ENCODE measurements at places on chromosomes 1 and 21.

DNA sequence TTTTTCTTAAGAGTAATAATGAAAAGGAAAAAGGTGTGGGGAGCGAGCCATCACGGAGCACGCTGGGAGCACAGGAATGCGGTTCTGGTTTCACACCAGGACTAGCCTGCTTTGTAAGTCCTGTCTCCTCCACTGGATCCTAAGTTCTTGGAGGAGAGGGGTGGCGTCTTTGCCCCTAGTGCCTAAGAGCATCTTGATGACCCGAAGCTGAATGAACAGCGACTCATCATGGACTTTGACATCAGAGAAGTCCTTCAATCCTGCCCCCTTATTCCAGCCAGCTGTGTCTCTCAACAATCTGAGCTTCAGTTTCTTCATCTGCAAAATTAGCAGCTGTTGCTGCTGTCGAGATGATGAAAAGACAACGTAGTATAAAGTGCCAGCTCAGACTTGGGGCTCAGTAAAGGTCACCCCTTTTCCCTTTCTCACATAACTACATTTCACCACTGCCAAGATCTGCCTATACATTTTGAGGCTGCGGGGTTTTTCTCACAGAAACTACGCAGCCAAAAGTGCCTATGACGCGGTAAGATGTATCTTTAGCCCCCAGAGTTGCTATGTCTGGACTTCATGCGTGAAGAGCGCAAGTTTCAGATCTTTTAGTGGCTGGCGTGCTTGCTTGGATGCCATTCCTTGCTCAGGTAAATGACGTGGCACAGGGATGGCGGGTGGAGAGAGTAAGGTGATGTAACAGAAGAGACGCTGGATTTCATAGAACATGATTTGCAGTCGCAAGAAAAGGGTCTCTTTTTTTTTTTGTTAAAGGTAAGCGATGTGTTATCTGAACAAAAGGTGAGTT lies 4.9 kb upstream of the PRDM2 start:
- DNase-seq, result no peak

DNA sequence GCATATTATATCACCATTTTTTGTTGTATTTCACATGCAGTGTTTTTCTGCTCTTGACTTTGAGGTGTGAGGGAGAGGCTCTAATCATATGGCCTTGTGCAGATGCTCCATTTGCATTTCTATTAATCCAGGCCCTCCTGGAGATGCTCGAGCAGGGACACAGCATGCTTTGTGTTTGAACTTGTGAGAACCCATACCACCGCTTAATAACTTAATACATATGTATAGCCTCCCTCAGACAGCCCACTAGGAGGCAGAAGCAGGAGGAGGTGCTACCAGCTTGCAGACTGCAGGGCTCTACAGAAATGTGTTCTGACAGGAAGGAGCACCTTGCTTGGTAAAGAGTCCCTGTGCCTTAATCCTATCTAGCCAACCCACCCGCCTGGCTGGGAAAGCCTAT lies 155.2 kb downstream of the BARHL2 start:
- no peak for DNase-seq

DNA sequence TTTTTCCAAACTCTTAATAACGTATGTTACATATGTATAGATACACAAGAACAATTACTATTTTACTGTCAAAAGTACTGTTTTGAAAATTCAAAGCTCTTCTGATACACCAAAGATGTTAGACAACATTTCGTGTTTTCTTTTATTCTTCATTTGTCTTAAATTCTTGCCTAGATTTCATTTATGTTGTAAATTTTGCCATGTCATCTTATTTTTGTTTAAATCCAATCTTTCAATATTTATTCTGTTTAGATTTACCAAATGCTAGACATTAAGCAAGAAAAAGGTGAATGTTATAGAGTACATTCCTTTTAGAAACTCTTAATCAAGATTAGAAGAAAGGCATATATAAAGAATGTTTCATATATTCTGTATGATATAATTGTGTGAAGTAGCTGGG lies 876.9 kb downstream of the KCNT2 start:
- DNase-seq, result no peak

DNA sequence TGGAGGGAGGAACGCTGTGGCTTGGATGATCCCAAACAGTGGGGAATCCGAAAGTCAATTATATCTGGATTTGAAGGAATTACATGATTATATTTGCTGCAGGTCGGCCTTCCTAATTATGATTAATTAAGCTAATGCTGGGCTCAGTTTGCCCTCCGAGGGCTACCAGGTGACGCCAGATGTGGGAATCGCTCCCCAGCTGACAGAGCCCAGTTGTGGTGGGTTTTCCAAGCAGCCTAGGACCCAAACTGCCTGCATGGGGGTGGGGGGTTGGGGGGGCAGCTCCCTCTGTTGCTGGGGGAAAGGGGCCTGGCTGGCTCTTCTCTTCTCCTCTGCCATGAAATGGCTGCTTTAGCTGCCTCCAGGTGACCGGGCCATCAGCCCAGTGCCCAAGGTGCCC lies 147.6 kb upstream of the C1orf174 start:
- no peak for DNase-seq

- peak; percentile 69 for DNase-seq
Measured at GRCh38 chr1:24558902-24559791, 3.3 kb downstream of the NCMAP start.

DNA sequence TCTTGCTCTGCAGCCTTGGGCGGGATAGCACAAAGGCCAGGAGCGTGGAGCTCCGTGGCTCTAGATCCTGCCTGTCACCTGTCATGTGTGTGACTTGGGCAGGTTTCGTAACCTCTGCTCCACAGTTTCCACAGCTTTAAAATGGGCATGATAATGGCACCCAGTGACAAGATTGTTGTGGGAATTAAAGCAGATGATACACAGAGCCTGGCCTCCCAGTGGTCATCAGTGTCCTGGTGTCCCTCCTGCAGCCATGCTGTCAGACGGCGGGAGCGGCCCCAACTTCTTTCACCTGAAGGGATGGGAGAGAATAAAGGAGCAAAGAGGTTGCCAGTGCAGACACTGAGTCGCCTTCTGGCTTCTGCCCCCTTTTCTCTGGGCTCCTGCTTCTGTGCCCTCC lies 61.5 kb downstream of the SLC37A1 start:
- no peak for DNase-seq

DNA sequence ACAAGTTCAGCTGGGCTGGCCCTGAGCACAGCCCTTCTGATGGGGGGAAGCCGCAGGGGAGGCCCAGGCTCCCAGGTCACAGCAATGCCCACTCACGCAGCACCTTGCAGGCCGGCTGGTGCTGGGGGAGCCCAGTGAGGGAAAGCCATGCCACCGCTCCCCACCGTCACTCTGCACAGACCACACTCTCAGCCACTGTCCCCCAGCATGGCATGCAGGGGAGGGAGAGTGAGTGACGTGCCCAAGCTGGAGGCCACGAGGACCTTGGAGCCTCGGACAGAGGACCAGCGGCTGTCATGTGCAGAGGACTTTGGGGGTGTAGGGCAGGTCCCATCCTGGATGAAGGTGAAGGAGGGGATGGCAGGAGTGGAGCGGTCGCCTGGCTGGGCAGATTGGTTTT lies 25.1 kb downstream of the SLC45A1 start:
- no peak for DNase-seq

DNA sequence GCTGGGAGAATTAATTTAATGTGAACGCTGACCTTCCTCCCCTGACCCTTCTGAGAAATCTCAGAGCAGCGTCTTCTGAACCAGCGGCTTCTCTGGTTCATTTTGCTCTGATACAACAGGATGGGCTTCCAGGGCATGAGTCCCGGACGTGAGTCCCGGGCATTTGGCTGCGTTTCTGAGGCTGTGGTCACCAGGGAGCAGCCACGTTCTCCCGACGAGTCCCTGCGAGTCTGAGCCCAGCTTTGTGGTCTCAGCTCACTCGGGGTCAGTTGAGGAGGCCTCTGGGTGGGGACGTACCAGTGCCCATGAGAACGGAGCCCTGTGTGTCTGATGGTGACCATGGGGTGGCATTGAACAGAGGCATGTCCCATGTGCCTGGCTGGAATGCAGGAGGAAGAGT lies 17.7 kb upstream of the OBSCN start:
- DNase-seq, result no peak

DNA sequence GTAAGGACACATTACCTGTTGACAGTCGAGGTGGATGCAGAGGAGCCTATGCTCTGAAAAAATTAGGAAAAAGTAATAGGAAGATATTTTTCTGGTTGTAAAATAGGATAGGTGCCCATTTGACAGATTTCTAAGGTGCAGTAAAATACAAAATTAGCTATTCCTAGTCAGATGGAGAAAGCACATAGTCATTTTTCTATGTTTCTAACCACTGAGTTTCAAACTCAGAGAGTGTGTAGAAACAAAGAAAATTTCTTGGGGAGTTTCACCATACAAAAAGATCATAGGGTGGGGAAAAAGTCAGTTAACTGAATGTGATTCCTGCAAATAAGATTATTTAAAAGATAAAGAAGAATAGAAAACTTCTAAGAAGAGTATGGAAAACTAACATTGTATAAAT lies 666.9 kb downstream of the KCNT2 start:
- no peak for DNase-seq

GRCh38 chr1:100736324-100736723 lies 16.8 kb downstream of the VCAM1 start:
- no peak for DNase-seq

DNA sequence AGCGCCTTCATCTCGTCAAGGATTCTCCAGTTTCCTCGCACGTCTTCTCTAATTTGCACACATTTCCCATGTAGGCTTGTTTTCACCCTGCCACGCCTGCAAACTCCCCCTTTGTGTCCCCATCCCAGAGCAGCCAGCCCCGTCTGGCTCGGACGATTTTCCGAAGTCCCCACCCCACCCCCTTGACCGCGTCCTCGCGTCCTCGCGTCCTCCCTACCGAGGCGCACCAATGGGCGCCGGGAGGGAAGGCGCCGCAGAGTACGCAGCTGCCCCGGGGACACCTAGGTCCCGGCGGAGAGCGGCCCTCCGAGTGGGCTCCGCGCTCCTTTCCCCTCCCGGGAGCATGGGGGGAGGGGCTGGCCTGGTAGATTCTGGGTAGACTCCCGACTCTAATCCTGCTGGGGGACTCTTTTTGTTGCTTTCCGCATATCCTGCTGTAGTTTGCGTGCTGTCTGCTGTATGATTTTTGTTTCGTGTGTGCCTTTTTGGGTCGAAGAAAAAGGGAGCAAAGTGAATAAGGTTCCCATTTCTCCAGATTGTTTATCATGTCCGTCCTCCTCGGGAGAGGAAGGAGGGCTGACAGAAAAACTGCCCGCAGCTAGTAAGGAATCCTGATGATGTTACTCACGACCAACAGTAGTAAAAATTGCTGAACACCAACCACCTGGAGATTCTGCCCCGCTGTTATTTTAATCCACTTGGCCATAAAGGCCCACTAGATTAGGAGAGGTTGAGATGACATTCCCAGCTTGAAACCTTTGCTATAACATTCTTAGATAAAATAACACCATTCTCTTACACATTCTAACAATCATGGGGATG lies 1.5 kb downstream of the CACHD1 start:
- peak; percentile 64 for DNase-seq

DNA sequence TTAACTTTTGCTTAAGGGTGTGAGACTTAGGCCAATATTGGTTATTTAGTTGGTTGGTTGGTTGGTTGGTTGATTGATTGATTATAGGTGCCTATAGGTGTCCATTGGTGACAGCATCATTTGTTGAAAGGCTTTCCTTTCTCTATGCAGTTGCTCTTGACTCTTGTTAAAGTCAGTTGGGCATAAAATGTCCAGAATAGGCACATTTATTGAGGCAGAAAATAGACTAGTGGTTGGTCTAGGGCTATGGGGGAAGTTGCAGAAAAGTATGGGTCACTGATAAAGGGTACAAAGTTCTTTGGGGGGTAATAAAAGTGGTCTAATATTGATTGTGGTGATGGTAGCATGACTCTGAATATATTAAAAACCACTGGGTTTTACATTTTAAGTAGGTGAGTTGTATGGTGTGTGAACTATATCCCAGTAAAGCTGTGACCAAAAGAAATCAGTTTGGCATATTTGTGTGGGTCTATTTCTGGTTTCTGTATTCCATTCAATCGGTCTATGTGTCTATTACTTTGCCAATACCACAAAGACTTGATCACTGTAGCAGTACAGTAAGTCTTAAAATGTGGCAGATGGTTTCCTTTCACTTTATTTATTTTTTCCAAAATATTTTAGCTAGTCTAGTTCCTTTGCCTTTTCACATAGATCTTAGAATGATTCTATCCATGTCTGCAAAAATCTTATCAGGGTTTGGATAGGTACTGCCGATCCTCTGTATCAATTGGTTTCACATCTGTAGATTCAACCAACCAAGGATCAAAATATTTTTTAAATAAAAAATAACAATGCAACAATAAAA lies 63.0 kb downstream of the ATP1A1 start:
- no peak for DNase-seq

DNA sequence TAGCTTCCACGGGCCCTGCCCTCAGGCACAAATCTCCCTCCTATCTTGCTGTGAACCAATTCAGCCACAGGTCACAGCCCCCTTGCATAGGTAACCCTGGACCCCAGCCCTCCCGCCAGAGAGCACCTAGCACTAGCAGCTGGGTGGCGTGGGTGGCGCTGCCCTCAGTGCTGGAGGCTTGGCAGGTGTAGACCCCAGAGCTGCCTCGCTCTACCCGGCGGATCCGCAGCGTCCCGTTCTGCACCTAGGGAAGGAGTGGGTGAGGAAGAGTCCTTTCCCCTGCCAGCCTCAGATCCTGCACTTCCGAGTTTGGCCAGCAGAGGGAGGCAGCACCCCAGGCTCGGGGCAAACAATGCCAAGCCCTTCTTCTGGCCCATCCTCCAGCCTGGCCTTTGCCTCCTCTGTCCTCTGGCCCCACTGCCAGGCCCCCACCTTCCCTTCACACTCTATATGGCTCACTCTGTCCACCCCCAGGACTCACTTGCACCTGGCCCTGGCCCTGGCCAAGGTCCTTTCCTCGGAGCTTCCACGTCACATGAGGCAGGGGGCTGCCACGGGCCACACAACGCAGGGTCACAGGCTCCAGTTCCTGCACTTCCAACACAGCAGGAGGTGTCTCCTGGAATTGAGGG lies 9.0 kb downstream of the IGSF9 start:
- peak; percentile 80 for DNase-seq

DNA sequence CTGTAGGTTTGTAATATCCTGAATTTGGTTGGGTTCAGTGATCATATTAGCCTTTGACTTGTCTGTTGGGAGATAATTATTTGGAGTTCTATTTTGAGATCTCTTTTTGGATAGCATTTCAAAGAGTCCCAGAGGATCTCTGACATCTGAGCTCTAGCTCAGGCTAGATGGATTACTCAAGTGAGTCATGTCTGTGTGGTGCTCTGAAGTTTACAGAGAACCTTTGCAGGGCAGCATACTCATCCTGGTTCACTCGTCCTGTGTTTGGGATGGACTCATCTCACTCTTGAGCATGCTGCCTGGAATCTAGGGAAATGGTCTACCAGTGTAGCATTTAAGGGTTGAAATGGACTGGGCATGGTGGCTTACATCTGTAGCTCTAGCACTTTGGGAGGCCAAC lies 29.4 kb upstream of the BMP8A start:
- DNase-seq, result no peak

GRCh38 chr1:156475568-156476500 lies 24.7 kb downstream of the MEF2D start:
- DNase-seq, result peak; percentile 88

DNA sequence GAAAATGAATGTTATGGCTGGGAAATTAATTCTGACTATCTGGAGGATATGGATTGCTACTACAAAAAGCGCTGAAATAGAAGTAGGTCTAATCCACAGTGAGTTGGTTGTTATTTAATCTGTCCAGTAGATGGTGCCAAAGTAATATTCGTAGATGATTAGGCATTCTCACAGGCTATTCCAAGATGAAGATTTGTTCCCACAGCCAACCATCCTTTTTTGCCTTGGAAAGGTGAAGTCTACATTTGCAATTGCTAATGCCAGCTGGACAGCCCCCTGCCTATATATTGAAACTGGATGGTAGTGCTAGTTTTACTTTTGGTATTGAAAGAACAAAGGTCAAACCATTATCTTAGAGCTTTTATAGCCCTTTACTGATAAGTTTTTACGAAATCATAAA lies 43.8 kb downstream of the RBM11 start:
- no peak for DNase-seq

Data from Right ventricle myocardium superior (tissue), 1 donor.